Activated CD4-positive, alpha-beta T cell treated with anti-CD3 and anti-CD28 coated beads, Interleukin-2, Interleukin-6, amounts not matched to agents 100 ng/mL and 50 ng/mL, durations not matched to agents 16 hours and 8 hours (primary cell): ENCODE measurements at places on chromosomes 11 and 22.

DNA sequence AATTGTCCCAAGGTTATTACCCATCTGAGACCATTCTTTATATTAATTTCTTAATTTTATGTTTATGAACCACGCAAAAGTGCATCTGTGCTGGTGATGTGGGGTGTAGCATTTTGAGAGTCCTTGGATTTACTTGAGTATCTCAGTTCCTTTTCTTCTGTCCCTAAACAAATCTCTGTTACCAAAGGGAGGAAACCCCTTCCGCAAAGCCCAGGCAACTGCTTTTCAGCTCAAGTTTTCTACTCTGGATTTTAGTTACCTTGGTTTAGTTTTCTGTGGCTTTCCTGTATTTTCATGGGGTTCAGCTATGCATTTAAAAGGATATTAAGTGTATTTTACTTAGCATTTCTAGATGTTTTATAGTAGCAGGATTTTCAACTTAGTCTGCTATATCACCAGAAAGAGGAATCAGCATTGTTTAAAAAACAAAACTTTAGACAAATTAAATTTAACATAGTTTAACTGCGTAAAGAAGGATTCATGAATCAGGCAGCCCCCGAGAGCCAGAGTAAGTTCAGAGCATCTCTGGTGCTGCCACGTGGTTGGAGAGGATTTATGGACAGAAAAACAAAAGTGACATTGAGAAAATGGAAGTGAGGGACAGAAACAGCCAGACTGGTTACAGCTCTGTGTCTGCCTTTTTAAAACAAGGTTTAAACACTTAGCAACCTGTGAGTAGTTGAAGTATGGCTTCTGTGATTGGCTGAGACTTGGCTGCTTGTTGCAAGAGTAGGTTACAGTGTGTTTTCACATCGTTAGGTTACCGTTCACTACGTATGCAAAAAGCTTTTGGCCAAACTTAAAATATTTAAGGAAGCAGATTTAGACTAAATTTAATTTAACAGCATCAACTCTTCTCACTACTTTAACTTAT lies 9.6 kb downstream of the ADM start:
- no peak for DNase-seq

DNA sequence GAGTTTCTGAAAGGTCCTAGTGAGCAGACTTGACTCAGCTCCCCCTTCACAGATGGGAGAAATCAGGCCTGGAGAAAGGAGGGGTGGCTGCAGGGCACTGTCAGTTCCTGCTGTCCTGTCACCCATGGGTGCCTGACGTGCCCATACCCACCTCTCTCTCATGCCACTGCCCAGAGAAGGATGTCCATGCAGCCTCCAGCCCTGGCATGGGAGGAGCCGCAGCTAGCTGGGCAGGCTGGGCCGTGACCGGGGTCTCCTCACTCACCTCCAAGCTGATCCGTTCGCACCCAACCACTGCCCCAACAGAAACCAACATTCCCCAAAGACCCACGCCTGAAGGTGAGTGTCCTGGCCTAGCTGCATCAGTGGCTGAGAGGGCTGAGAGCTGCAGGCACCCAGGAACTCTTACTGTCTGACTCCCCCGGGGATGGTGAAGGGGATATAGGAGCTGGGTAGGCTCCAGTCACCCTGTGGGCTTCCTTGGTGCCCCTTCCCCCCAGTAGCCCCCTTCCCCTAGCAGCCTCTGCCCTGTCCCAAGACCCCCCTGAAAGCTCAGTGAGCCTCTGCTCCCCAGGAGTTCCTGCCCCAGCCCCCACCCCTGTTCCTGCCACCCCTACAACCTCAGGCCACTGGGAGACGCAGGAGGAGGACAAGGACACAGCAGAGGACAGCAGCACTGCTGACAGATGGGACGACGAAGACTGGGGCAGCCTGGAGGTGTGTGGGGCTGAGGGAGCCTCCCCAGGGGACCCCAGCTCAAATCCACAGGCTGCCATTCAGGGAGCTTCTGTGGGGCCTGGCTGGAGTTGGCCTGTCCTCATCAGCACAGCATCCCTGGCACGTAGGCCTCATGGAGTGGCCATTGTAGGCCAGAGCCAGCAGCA lies 11.8 kb downstream of the SCYL1 start:
- DNase-seq, result no peak

DNA sequence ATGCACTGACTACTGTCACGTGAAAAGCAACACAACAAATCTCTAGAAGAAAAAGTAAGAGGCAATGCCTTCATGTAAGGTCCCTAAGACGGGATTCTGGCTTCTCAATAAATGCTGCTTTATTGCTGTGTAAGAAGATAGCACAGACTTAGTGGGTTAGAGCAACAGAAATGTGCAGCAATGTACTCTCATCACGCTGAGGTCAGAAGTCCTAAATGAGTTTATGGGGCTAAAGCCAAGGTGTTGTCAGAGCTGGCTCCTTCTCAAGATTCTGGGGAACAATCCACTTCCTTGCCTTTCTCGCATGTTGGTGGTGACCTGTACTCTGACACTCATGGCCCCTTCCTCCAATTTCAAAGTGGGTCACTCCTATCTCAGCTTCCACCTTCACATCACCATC lies 93.4 kb downstream of the SHANK2 start:
- no peak for DNase-seq

GRCh38 chr11:126790550-126791081 lies 210.0 kb downstream of the KIRREL3 start:
- no peak for DNase-seq

GRCh38 chr11:85854212-85854556 lies 999 bp upstream of the CCDC83 start:
- DNase-seq, result no peak

DNA sequence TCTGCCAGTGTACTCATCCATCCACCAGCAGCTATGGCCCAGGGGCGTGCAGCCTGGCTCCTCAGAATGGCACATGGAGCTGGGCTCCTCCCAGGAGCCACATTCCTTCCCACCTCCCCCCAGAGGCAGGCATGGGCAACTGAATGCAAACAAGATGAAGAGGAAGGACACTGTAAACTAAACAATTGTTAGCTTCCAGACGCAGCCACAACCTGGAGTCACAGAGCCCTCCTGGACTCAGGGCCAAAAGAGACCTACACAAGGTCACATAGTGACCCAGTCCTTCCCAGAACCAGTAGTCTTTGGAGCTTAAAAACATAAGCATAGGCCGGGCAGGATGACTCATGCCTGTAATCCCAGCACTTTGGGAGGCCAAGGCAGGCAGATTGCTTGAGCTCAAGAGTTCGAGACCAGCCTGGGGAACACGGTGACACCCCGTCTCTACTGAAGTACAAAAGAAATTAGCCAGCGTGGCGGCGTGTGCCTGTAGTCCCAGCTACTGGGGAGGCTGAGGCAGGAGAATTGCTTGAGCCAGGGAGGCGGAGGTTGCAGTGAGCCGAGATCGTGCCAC lies 30.7 kb upstream of the CLDN5 start:
- no peak for DNase-seq

- no peak for DNase-seq
These were observed 148.0 kb upstream of the B3GAT1 start for GRCh38 chr11:134560066-134560465.

- no peak for DNase-seq
These were observed 25.1 kb downstream of the PRDM11 start for GRCh38 chr11:45171550-45171949.

DNA sequence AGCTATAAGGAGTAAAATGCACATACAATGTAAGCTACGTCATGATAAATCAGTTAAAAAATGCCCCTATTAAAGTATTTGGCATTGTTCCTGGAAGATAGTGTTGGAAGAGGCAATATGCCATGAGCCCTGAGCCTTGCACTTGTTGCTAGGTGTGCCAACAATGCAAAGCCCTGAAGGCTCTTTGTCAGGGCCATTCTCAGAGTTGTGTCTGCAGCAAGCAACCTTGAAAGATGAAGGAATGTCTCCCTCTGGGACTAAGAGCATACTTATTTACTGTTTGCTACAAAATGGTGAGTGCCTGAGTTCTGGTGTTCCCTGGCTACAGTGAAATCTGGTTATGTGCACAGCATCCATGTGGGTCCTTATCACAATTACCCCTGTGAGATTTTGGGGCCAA lies 322.3 kb upstream of the FAT3 start:
- DNase-seq, result no peak

DNA sequence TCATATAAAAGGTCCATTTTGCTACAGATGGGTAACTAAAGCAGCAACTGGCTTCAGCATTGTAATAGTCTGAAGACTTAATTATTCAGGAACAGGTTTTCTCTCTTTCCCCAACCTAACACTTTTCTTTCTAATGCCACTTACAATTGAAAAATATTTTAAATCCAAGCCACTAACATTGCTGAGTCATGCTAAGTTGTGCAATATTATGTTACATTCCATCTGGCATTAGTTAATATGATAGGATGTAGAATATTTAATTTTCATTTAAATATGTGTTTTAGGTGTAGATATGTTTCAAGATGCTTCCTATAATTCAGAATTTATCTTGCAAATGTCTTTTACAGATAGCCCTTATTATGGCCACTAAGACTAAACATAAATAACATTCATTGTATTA lies 98.6 kb downstream of the KIF18A start:
- DNase-seq, result no peak

DNA sequence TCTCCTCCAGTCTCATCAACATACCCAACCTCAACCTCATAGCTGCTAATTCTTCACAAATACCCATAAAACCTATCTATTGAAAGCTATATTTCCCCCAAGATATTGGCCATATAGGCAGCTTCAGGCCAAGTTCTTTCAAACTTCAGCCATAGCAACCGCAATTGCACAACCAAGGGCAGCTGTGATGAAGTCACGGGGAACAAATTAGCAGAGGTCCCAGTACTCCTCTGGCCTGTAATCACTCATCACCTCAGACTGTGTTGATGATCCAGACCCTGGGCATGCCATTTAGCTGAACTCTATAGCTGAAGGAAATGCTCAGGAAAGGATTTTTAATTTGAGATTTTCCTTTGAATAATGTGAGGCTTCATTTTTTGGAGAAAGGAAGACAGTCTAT lies 84.1 kb downstream of the SLC1A2 start:
- no peak for DNase-seq

GRCh38 chr22:31912407-31912743 lies 32.0 kb upstream of the YWHAH start:
- DNase-seq, result no peak

DNA sequence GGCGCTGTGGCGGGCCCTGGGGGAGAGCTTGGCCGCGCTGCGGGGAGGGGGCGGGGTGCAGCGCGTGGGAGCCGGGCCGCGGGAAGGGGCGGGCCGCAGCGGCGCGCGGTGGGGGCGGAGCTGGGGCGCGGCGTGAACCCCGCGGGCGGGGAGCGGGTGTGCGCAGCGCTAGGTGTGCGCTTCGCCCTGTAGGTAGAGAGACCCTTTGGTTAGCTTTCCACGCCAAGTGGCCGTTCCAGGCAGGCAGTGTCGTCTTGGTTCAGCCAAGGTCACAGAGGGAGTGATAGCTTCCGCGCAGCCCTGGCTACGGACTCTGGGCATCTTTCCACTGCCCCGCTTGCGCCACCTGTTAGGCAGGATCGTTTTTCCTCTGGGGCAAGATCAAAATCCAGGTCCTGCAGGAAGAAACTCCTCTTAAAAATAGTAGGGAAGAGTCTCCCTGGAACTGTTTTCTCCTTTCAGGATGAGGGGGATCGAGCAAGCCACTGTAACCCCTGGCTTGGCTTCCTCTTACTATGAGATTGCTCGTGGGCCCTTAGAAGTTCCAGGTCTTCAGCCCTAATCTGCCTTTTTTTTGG lies 434 bp downstream of the BANF1 start:
- no peak for DNase-seq

GRCh38 chr11:65506772-65507505 lies 8.1 kb downstream of the MALAT1 start:
- DNase-seq, result peak; percentile 67

GRCh38 chr11:86594746-86595145 lies 77.7 kb downstream of the ME3 start:
- DNase-seq, result no peak

- no peak for DNase-seq
These were observed 56.7 kb downstream of the AMBRA1 start for GRCh38 chr11:46537121-46537520.

DNA sequence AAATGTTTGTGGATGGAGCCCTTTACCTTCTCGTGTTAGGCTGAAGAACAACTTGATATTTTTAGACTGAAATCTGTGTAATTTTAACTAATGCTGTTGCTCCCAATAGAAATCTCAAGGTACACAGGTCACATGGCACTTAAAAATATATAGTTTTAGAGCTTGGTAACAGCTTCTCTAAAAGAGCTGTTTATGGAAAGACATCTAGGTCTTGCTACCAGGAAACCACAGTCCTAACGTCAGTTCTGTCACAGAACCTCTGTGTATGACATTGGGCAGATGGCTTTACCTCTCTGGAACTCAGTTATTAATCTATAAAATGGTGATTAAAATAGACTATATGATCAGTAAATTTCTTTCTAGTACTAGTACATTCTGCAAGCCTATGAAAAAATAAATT lies 35.4 kb downstream of the PAK1 start:
- no peak for DNase-seq

DNA sequence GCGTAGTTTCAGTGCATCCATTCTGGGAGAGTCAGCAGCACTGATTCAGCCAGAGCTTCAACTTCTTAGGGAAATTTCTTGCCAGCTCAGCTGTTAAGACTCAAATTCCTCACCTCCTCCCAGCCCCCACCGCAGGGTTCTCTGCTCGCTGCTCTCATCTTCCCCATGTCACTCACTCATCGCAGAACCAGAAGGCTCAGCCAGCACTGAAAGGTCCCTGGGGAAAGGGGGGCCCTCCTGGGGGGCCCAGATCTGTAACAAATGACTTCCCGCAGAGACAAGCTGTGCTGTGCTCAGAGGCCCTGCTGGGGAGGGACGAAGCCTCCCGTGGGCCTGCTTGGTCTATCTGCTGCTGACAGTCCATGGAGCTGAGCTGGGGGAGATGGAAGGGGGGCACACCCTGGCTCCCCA lies 220.6 kb downstream of the NTM start:
- DNase-seq, result no peak

GRCh38 chr11:77035039-77035438 lies 841 bp downstream of the B3GNT6 start:
- no peak for DNase-seq

GRCh38 chr11:93653080-93653479 lies 8.4 kb upstream of the CEP295 start:
- DNase-seq, result peak; percentile 85

DNA sequence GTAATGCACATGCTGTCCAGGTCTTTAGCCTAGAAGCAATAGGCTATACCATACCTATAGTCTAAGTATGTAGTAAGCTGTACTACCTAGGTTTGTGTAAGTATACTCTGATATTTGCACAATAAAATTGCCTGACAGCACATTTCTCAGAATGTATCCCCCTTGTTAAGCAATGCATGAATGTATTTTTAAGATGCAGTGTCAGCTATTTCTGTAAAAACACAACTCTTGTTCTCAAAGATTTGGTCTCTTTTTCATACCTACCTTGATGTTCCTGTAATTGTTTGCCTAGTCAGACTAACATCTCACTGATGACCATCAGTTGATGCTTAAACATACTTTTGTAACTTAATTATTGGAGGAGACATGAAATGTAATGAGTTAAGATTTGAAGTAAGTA lies 619.9 kb downstream of the CNTN5 start:
- DNase-seq, result no peak

DNA sequence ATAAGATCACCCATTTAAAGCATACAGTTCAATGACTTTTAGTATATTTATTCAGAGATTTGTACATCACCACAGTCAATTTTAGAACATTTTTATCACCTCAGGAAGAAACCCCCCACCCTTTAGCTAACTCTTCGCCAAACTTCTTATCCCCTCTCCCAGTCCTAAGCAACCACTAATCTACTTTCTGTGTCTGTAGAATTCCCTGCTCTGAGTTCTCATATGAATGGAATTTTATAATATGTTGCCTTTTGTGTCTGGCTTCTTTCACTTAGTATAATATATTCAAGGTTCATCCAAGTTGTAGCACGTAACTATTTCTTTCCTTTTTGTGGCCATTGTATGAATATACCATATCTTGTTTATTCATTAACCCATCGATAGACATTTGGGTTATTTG lies 3.6 kb downstream of the ANKRD13D start:
- DNase-seq, result no peak

GRCh38 chr22:42918500-42918899 lies 61.4 kb upstream of the ARFGAP3 start:
- no peak for DNase-seq
